ENCODE measurements at places on chromosomes 16 and 17. TPM values are rescaled to one million over a fixed set of nuclear protein-coding genes. Genes with fewer than 3 reads are reported as not detected.

The LRRC37A gene
- total RNA-seq: 1.9 TPM

The HBA1 gene
- not detected for total RNA-seq

The TP53TG3 gene
- not detected for total RNA-seq

The SLC12A3 gene
- total RNA-seq: not detected

The HBM gene
- not detected for total RNA-seq

The RCVRN gene
- 0.07 TPM for total RNA-seq

The KRTAP1-4 gene
- total RNA-seq: not detected

The DOC2B gene
- 1.4 TPM for total RNA-seq

The CCL7 gene
- total RNA-seq: not detected

The SLC35B1 gene
- total RNA-seq: 141 TPM

The GLG1 gene
- 131 TPM for total RNA-seq

The CD300C gene
- not detected for total RNA-seq

- peak; percentile 51 for DNase-seq
Measured at GRCh38 chr16:53094013-53094630, 39.3 kb downstream of the CHD9 start.

DNA sequence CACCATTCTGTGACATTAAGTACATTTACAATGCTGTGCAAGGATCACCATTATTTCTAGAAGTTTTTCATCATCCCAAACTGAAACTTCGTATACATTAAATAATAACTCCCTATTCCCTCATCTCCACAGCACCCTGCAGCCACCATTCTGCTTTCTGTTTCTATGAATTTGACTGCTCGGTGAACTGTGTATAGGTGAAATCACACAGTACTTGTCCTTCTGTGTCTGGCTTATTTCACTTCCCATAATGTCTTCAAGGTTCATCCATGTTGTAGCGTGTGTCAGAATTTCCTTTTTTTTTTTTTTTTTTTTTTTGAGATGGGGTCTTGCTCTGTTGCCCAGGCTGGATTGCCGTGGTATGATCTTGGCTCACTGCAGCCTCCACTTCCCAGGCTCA, 20.4 kb downstream of the RAP1GAP2 start:
- no peak for DNase-seq

- DNase-seq: peak; percentile 56
Measured at GRCh38 chr17:42806249-42806648, 7.6 kb downstream of the CNTD1 start.

GRCh38 chr16:57470711-57471110, 8.2 kb downstream of the POLR2C start:
- DNase-seq: peak; percentile 51

- DNase-seq: no peak
Measured at GRCh38 chr16:88202207-88202745, 180.5 kb upstream of the ZNF469 start.

- DNase-seq: peak; percentile 82
Measured at GRCh38 chr17:57902800-57903759, 52.1 kb downstream of the CUEDC1 start.

GRCh38 chr16:79580453-79581191, 19.9 kb downstream of the MAF start:
- DNase-seq: no peak

- DNase-seq: no peak
Measured at GRCh38 chr17:77404812-77405581, 264.2 kb downstream of the SEC14L1 start.

DNA sequence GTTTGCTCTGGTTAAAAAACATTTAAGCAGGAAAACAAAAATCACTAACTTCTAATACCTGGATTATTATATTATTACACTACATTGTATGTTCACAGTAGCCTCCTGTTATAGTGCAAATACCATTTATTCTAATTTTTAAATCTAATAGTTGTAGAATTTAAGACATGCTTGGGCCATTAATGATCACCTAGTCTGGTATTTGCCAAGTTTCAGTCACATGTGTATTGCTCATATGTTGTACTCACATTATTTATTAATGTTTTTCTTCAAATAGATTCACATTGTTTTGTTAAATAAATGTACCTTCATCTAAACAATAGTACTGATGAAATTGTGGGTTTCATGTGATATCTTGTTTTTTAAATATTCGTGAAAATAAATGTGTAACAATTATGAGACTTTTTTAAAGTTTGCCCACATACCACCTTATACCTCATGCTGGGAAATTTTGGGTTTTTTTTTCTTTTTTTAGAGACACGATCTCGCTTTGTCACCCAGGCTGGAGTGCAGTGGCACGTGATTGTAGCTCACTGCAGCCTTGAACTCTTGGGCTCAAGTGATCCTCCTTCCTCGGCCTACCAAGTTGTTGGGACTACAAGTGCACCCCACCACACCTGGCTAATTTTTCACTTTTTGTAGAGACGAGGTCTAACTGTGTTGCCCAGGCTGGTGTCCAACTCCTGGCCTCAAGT, 5.9 kb downstream of the ZNF771 start:
- no peak for DNase-seq

GRCh38 chr16:75256696-75257343, 5.4 kb upstream of the BCAR1 start:
- peak; percentile 72 for DNase-seq

- DNase-seq: no peak
Measured at GRCh38 chr17:82752371-82753200, 721 bp downstream of the TBCD start.

- DNase-seq: no peak
Measured at GRCh38 chr17:30415491-30415890, 36.8 kb downstream of the CPD start.

GRCh38 chr17:82257473-82257872, 16.0 kb downstream of the CSNK1D start:
- DNase-seq: peak; percentile 44

DNA sequence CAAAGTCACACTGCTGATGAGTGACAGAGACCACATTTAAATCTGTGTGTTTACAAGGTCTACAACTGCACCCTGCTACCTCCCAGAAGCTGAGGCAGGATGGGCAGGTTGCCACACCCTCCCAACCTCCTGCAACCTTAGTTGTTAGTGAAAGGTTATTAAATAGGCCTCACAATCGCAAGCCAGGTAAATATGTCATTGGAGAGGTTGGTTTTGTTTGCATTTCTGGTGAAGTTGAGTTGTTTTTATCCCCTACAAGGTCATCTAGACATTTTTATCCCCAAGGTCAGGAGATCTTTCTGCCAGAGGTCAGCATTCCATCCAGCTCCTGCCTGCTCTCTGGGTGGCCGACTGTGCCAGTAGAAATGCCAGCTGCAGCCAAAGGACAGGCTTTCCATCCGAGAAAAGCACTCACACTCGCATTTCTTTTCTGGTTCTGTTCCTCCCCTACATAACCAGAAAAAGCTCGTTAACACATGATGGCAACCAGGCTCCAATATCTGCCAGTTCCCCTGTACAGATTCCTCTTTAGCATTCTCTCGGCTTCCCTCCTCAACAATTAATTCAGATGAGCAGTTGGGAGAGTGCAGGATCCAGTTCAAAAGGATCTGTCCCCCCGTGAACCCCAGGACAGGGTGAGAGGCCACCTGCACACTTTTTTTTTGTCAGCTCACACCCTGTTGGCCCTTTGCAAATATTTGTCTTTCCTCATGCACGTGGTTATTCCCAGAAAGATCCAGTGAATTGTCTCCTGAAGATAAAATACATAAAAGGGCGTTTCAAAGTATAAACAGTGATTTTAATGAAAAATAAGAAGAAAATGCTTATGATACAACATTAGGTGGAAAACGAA, 562.8 kb downstream of the MAF start:
- DNase-seq: no peak

DNA sequence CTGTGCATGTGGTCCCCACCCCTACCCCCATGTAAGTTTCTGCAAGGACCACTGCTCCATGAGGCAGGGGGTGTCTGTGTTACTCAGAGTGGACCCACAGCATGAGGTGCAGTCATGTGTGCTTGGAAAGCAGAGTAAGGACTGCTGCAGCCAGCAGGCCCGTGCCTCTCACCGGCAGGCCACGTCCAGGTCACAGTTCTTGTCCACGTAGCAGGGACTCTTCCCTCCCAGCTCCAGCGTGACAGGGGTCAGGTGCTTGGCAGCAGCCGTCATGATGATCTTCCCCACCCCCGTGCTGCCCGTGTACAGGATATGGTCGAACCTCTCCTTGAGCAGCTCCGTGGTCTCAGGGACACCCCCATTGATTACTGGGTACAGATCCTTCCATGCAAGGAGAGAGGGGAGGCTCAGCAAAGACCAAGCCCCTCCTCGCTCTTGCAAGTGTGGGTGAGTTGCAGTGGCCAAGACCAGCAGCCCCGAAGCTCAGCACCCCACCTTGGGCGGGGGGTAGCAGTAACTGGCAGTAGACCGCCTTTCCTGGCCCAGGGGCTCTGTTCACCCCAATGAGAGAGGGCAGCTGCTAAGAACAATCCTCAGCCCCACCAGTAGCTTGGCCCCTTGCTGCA, 6.2 kb downstream of the ALDH3A1 start:
- DNase-seq: no peak

- peak; percentile 50 for DNase-seq
Measured at GRCh38 chr17:59451706-59452105, 113.7 kb upstream of the DHX40 start.

GRCh38 chr17:65297916-65298315, 160.7 kb downstream of the RGS9 start:
- no peak for DNase-seq

DNA sequence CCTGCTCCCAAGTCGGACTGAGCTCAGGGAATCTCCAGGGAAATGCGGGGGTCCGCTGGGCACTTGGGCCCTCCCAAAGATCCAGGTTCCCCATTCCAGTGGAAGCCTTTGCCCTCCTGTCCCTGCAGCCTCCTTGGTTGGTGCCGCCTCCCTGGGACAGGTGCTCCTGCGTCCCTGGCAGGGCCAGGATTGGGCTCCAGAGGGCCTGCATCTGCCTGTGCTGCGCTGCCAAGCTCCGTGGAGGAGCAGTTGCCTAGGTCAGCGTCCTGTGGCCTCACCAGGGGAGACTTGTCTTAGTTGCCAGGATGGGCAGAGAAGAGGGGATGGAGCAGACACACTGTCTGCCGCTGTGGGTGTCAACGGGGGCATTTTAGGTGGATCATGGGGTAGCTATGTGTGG, 67.1 kb downstream of the MSI2 start:
- no peak for DNase-seq

- DNase-seq: no peak
Measured at GRCh38 chr17:41571561-41572434, at the start of gene KRT9. KRT9 (minus strand) TSS chr17:41572059; CDS start chr17:41571992, 67 bp downstream.

DNA sequence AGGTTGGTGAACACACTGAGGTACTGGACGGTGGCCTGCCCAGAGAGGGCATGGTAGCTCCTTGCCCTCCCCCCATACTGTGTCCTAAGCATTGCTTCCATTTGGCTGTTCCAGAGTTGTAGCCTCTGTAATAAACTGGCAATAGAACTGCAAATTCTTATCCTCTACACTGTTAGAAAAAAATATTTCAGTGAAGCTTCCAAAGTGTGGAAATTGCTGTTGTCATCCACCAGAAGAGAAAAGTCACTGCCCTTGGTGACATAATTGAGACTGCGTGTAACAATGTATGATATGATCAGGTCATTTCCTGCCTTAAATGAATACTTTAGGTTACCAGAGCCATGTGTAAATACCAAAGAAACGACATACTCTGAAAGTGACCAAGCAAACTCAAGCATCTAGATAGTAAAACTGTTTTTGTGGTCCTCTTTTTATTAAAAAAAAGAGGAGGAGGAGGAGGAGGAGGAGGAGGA, 65.9 kb downstream of the CEP95 start:
- no peak for DNase-seq

GRCh38 chr17:80929449-80929848, 62.2 kb upstream of the CHMP6 start:
- DNase-seq: no peak

DNA sequence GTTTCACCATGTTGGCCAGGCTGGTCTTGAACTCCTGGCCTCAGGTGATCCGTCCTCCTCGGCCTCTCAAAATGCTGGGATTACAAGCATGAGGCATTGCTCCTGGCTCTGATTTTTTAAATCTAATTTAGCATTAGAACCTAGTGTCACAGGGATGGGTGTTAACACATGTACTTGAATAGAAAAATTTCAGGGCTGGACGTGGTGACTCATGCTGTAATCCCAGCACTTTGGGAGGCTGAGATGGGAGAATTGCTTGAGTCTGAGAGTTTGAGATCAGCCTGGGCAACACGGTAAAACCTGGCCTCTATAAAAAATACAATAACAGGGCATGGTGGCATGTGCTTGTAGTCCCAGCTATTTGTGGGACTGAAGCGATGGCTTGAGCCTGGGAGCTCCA, 6.0 kb upstream of the RNF135 start:
- no peak for DNase-seq

DNA sequence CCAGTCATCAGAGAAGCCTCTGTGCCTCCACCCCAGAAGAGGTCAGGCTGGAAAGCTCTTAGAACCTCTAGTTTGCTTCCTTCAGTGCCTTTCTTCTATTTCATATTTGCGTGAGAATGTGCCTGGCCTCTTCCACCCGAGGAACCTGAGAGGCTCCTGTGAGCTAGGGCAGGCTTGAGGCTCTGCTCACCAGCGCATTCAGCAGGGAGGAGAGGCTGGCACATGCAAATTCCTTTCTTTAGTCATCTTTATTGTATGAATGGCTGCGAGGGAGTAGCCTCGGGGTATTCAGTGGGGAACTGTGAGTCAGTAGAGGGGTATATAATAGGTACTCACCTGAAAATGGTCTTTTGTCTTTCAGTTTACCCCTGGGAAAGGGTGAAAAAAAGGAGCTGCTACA, 268.3 kb downstream of the ABCC12 start:
- DNase-seq: peak; percentile 31

DNA sequence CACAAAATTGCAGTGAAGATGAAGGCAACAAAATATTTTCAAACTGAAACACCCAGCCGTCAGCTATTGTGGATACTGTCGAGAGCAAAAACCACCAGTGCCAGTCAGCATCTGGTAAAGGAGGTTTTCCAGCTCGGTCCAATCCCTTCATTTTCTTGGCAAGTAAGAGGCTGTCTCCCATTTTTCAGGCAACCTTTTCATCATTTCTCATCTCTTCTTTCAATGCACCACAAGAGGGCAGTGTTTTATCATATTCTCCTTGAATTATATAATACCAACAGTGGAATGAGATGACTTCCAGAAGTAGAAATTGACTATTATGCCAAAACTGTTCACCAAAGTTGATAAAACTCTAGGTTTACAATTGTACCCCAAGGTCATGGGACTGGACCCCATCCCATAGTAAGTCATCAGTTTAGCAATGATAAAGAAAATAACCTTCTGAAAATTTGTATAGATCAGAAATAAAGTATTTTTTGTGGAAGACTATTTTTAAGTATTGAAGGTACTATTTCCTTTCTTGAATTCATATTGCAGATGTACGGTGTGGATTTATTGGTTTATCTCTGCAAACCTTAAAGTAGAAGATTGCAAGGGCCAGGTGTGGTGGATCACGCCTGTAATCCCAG, 16.8 kb downstream of the NQO1 start:
- peak; percentile 75 for DNase-seq

DNA sequence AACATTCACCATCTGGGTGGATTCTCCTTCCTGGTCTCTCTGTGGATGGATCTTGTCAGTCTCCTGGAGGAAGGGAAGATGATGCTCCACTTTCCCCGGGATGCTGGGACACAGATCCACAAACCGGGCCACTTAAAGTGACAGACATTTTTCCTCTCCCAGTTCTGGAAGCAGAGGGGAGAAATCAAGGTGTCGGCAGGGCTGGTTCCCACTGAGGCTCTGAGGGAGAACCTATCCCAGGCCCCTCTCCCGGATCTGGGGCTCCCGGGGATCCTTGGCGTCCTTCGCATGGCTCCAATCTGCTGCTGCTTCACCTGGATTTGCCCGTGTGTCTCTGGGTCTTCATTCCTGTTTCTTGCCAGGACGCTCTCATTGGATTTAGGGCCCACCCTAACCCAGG, 263.1 kb upstream of the TNRC6C start:
- no peak for DNase-seq

Data from hepatocyte (in vitro differentiated cells).